ENCODE measurements at places on chromosomes 3 and 15.
A peak's percentile ranks its signal among the peaks of the same experiment; 100 is the strongest.

GRCh38 chr3:125990253-125990970 lies 21.4 kb downstream of the ROPN1B start:
- peak; percentile 44 for DNase-seq

DNA sequence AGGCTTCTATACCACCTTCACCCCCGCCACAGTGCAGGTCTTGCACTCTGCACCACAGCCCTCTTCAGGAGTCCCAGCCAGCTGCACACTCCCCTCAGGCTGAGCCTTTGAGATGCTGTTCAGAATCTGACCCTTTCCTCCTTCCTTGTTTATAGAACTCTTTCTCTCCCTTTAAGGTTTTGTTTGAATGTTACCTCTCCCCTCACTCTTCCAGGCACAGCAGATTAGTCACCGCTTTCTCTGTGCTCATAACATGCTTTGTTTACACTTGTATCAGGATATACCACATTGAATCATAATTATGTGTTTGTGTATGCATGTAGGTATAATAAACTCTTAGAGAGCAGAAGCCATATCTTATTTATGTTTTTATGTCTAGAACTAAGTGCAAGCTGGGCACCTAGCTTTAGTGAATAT lies 168.4 kb upstream of the BCL6 start:
- DNase-seq, result no peak

DNA sequence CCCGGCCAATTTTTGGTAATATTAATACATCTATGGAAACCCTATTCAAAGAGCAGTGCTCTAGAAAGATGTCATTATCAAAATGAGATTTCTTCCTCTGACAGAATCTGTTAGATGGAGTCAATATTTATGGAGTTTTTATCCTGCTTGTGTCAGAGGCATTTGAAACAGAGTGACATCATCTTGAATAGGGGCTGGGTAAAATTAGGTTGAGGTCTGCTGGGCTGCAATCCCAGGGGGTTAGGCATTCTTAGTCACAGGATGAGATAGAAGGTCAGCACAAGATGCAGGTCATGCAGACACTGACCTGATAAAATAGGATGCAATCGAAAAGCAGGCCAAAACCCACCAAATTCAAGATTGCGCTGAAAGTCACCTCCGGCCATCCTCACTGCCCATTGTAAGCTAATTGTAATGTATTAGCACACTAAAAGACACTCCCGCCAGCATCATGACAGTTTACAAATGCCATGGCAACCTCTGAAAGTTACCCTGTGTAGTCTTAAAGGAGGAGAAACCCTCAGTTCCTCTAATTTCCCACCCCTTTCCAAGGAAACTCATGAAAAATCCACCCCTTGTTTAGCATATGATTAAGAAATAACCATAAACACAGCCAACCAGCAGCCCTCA lies 27.3 kb upstream of the CCDC50 start:
- no peak for DNase-seq

- DNase-seq, result no peak
These were observed 18.6 kb upstream of the KCTD6 start for GRCh38 chr3:58473275-58473674.

DNA sequence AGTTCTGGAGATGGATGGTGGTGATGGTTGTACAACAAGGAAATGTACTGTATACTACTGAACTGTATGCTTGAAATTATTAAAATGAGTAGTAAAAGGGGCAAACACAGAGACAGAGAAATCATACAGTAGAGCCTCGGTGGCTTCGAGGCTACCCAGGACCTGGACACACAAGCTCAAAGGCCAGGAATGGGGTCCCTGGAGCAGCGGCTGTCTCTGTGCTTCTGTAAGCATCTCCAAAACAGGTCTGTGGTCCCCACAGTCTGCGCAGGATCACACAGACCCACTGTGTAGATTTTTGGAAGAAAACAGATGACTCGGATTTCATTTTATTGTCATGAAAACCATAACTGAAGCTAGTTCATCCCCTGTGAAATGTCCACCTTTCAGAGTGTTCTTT lies 39.7 kb downstream of the PGPEP1L start:
- no peak for DNase-seq

DNA sequence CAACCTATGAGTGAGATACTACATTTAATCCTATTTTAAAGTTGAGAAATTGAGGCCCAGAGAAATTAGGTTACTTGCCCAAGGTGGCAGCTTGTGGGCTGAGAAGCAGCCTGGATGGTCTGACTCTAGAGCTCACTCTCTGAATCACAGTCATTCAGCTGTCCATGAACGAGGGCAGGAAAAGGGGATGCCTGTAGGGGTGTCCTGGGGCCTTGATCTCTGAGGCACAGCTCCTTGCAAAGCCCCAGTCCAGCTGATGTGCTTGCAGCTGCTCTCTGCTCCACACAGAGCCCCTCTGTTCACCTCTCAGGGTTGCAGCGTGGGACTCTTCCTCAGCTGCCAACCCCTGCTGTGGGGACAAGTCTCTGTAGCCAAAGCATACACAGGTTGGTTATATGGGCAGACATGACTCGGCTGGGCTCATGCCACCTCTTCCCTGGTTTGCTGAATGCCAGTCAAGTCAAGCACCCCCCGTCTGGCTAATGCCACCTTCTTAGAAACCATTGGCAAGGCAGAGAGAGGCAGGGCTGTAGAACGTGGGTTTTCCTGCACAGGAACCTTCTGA lies 56.8 kb downstream of the GASK1A start:
- DNase-seq, result no peak

- no peak for DNase-seq
These were observed 150.4 kb downstream of the LIPC start for GRCh38 chr15:58582160-58582559.

DNA sequence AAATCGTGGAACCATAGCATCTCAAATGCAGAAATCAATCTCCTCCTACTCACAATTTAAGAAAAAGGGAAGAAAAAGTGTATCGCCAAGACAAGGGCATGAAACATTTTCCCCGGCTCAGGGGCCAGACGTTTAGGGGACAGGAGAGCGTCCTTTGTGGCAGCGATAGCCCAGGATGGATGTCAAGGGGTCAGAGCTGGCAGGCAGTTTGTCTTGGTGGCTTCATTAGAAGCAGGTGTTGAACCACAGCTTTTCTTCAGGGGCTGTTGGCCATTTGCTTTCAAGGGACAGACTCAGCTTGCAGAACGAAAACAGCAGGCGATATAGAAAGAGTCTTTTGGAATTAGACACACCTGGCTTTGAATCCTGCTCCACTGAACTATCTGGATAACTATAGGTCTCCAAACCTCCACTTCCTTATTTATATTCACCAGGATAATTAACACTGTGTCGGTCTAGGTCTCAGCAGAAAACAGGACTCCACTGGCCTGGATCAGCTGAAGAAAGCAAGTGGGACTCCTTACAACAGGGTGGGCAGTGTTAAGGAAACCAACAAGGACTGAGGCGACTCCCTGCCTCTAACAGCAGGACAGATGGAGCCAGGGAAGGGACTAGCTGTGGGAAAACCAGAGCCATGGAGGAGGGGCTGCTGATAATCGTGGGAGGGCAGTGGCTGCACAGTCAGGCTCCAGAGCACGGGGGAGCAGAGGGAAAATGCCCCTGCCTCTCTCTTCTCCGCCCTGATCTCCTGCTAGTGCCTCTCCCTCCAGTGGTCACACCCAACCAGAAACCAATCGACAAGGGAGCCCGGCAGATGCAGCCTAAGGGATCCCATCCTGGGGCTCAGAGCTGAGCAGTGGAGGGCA lies 123.6 kb downstream of the LIPC start:
- no peak for DNase-seq

- no peak for DNase-seq
These were observed 52.8 kb downstream of the PLXNA1 start for GRCh38 chr3:127035677-127036076.

GRCh38 chr3:196232882-196233251 lies 16.5 kb downstream of the SLC51A start:
- DNase-seq, result no peak

DNA sequence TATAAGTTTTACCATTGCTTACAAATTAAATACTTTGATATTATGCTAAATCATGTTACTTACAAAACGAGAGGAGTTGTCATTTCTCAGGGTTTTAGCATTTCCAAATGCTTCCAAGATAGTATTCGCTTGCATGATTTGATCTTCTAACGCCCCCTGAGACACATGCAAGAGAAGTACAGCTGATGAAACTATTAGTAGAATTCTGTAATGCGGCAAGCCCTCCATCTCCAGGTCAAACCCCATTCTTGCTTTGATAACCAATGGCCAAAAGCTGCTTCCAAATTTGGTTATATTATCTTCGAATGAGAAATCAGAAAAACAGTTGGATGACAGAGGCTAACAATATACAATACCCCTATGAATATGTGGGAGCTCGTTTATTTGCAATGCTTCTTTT lies 14.7 kb downstream of the MYH15 start:
- DNase-seq, result no peak

DNA sequence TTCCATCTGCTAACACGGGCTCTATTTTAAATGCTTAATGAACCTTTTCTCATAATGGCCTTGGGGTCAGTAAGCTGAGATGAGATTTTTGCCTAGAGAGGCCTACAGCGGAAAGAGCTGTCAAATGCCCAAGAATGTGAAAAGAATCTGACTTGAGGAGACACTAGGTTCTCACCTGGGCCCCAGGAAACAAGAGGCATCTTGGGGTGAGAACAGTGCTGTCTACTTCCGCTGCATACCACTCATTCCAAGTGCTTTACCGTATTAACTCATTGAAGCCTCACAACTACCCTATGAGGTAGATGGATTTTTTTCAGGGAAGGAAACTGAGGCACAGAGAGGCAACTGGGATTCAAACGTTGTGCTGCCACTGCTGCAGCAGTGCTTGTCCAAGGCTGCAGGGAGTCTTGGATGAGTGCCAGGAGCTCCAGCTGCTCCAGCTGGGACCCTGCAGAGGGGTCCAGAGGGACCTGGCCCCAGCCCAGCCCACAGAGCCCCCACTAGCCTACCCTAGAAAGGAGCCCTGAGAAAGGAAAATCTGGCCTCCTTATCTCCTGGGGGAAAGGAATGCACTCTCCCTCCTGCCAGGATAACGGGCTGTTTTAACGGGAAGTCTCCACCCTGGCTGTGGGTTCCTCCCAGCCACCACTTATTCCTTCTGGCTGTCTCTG lies 68.4 kb downstream of the SLC12A8 start:
- DNase-seq, result no peak

DNA sequence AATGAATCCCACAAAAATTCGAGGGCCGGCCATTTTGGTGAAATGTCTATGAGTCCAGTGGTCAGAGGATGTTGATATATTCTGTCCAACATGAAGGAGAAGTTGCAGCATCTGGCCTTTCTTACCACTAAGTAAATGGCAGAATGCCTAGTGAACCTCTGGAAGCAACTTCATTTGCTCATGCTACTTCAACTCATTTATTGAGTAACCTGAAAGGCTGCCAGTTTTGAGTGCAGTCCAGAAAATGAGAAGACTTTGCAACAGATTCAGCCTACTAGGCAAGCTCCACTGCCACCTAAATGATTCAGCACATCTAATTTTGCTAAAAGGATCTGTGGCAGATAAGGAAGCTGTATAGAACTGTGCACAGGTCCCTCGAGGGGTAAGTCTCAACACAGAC lies 265.0 kb downstream of the OPA1 start:
- DNase-seq, result no peak

DNA sequence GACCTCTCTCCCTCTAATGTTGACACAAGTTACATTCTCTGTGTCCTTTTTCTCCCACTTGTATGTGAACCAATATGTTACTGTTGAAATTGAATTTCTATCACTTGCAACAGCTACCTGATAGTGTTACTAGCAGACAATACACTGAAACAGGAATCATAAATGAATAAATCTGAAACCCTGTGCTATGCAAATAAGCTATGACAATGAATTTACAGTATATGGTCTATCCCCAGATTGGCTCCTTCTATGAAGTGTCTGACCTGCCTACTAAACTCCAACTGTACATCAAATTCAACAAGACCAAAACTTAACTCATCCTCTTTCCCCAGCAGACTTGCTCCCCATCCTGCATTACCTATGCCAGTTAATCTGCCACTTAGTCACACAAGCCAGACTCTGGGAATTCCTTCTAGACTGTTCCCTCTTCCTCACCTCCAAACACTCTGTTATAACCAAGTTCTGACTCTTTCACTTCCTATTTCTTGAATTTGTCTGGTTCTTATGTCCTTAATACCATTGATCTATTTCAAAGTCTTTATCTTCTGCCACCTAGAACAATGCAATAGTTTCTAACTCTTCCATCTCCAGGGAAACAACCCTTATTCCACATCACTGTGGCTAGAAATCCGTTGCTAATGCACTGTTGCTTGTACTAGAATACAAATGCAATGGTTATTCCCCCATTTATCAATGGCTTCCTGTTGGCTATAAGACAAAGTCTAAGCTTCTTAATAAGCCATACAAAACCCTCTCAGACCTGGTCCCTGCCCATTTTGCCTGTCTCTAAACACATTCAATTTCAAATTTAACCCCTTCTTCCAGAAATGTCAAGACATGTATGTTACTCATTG lies 13.4 kb upstream of the ZNF639 start:
- DNase-seq, result no peak

DNA sequence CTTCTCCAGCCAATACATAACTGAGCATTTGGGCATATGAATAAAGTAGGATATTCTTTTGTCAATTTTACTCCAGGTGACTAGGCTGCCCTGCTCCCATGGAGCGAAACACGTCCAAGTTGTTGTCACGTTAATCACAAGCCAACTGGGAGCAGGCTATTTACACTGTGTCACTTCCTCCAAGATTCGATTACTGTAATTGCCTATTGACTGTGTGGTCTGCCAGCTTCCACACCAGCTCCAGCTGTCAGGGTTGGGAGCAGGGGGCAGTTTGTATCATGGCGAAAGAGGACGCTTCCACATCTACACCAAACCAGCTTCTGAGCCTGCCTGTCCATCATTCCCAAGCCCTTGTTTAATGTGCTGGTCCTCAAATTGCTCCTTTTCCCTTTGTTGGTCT lies 89.2 kb upstream of the RORA start:
- DNase-seq, result no peak

- no peak for DNase-seq
These were observed 6.0 kb downstream of the B3GNT5 start for GRCh38 chr3:183259087-183259486.

DNA sequence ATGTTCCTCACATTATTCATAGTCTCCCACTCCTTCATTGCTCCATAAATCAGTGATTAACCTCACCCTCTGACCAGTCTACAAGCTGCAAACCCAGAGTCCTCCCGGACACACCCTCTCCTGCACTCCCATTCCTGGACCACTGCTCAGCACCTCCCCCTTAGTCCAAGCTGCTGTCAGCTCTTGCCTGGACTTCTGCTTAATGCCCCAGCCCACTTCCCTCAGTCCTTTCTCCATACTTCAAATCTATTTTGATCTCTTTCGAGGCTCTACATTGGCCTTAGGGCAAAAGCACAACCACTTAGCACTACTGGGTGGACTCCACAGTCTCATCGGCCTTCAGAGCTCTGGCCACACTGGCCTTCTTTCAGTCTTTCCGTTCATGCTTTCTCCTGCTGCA lies 79.4 kb upstream of the FAM98B start:
- no peak for DNase-seq

- DNase-seq, result no peak
These were observed 256.8 kb downstream of the RORA start for GRCh38 chr15:60972301-60972700.
